ENCODE measurements at places on chromosomes 6 and 20.
A peak's percentile ranks its signal among the peaks of the same experiment; 100 is the strongest.

DNA sequence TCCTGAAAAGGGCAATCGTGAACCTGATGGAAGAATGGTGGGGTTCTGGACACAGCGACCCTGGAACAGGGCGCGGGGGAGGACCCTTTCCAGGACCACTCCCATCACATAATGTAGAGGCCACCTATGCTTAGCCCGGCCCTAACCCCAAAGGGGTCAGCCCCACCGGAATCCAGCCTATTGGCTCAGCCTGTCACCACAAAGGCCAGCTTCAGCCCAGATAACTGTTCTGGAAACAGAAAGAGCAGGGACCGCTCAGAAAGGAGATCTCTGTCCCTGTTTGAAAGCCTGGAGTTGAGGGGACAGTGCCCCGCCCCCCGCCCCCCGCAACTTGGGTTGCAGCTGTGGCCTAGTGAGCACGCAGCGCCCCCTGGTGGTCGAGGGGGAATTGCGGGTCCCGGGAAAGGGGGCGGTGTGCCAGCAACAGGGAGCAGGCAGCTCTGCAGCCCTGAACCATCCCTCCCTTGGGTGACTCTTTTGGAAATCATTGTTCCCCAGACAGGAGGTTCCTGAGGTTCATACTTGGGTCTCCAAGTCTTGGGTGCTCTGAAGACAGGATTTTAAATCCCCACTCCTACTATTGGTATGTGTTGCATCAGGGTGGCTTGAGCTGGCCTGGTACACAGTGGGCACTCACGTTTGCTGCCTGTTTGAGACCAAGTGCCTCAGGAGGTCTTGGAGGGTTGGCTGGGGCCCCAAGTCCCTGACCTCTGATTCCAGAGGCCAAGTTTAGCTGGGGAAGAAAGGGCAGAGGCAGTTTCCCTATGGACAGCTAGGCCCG is 1.5 kb downstream of the SIGLEC1 start:
- peak; percentile 62 for DNase-seq

GRCh38 chr20:63309261-63310071 is 16.5 kb downstream of the COL20A1 start:
- peak; percentile 24 for DNase-seq

- DNase-seq, result no peak
These were observed 15.1 kb upstream of the LAMP5 start for GRCh38 chr20:9499126-9499899.

- DNase-seq, result no peak
These were observed 270 bp downstream of the PLEKHG1 start for GRCh38 chr6:150600010-150600300.

DNA sequence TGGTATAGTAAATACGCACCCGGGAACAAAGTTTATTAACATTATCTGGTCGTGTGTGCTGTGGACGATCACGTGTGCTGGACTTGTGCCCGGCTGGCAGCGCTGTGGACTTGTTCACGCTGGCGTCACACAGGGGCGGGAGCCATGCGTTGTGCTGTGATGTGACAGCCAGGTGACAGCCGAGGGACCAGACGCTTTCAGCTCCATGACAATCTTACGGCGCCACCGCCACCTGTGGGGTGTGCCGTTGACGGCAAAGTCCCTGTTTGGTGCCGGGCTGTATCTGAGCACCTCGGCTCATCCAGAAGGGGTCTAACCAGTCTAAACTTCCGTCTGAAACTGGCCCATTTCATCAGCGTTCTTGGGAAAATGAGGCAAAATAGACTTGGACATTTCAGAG is 25.2 kb downstream of the DLL1 start:
- DNase-seq, result no peak

- peak; percentile 96 for DNase-seq
These were observed 2.1 kb downstream of the SOX12 start for GRCh38 chr20:327186-328026.

GRCh38 chr6:105785066-105785811 is 300.9 kb upstream of the PRDM1 start:
- no peak for DNase-seq

DNA sequence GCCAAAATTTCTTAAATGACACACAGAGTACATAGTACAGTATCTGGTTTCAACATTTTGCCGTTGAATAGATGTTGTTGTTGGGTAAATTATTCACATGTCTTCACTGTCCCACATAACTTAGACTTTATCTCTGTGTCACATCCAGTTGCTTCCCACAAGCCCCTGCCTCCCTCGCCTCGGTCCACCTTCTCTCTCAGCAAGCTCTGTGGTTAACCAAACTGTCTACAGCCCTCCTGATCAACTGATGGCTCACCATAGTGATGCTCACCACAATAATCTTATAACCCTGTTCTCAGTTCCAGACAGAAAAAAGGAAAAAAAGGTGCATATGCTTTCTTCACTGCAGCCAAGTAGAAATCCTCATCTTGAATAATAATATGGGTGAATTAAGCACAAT is 23.0 kb downstream of the IL17F start:
- no peak for DNase-seq

- peak; percentile 27 for DNase-seq
These were observed 33.8 kb upstream of the AIG1 start for GRCh38 chr6:143026696-143027449.

- DNase-seq, result no peak
These were observed 68.0 kb downstream of the CYB5R4 start for GRCh38 chr6:83927470-83927869.

DNA sequence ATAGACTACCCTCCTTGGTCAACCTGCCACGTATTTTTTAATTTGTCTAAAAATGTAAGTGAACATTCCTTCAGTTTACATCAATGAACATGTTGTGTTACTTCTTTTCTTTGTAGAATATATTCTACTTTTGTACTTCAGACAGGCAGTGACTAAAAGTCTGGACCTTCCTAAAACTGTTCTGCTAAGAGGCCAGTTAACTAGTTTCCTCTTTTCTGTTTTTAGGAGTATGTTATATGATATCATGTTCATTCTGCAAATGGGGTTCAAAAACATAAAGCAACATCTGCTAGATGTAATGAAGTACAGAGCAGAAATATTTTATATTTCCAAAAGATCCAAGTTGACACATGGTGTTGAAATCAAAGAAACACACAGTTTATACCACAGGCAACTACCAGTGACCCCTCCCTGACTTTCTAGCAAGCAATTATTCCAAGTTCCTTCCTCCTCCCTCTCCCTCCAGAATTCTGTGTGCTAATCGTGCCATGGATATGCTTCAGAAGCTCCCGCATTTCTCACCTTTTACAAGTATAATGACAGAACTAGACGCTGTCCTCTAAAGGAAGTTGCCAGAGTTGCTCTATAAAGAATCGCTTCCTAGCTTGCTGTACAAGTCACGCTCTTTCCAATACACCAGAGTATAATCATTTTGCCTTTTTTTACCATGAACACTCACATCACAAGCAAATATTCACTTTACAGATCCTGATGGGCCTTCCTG is 64.7 kb downstream of the ARHGAP18 start:
- no peak for DNase-seq

- DNase-seq, result no peak
These were observed 21.7 kb downstream of the PHACTR2 start for GRCh38 chr6:143699430-143699825.

GRCh38 chr20:49701916-49702315 is 11.8 kb downstream of the B4GALT5 start:
- DNase-seq, result no peak

GRCh38 chr20:25355011-25355595 is 35.5 kb downstream of the ABHD12 start:
- DNase-seq, result no peak

- DNase-seq, result no peak
These were observed 137.4 kb upstream of the RNF24 start for GRCh38 chr20:4152696-4153235.

DNA sequence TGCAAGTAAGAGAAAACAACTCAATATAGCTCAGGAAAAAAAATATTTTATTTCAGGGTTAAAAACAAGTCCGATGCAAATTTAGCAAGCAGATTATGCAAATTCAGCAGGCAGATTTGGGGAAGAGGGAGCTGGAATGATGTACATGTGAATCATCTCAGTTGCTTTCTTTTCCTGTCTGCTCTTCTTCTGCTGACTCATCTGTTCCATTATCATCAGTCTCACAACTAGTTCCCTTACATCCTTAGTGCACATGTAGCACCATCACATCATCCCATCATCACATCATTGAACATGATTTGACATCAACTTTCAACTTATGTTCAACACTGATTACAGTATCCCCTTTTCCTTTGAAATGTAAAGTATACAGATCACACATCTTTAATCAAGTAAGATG is 11.5 kb upstream of the DEFB113 start:
- no peak for DNase-seq

GRCh38 chr20:53898556-53898931 is 171.8 kb downstream of the BCAS1 start:
- DNase-seq, result no peak

GRCh38 chr6:30836431-30836866 is 47.9 kb upstream of the DDR1 start:
- peak; percentile 78 for DNase-seq

- DNase-seq, result no peak
These were observed 15.0 kb upstream of the AKIRIN2 start for GRCh38 chr6:87716928-87717614.

- no peak for DNase-seq
These were observed 54.4 kb downstream of the PRND start for GRCh38 chr20:4776079-4776630.

DNA sequence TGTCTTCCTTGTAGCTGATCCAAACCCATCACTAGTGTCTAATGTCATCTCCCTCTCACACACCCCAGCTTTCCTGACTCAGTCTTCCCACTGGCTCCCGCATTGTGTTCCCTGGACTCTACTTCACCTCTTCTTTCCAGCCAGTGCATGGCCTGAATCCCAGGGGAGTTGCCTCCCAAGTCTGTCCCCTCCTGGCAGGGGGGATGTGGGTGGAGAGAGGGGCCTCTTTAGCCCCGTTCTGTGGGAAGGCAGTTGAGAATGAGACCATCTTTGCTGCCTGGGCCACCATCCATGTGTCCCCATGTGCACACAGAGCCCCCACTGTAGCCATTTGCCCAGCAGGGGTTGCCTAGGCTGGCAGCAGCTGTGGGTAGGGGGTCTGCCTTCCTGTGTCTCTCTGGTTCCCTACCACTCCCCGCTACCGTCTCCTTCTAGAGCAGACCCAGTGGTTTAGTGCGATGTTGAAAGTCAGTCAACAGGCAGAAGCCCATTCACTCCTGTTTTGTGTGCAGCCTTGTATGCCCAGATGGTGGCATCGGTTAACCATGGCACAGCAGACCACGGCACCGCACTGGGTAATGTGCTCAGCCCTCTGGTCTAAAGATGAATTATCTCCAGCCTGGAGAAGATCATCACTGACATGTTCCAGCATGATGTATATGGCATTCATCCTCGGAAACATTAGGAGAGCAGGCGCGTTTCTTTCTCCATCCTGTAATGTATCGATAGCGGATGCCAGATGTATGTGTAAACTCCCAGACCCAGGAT is 178.8 kb upstream of the SNX9 start:
- DNase-seq, result peak; percentile 57

- DNase-seq, result no peak
These were observed 73.2 kb downstream of the TRMT6 start for GRCh38 chr20:5877128-5877527.

DNA sequence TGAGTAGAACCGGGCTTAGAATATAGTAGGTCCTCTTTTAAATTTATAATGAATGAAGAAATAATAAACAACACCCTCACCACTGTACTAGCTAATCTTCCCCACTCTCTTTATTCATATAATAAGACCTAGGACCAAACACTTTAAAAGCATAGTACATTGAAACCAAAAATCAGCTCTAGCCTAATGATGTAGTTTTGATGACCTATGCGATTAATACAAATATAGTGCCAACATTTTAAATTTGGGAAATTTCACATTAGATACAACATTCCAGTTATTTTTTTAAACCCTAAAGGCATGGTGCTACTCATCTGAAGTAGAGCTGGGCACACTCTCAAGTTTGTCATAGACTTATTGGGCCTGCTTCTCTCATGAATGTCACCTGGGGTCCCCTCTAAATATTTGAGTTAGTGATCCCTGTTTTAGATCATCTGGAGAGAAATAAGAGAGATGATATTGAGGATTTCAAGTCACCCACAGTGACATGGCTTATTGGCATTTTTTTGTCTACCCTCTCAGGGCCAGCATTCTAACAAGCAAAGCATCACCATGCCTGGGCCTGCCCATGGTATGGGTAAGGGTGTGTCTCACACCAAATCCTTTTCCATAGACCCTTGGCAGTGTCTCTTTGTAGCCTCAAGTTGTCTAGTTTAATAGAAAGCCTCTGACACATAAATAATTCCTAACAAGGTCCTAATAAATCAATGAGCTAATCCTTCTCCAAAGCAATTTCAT is 319.8 kb downstream of the HIVEP2 start:
- DNase-seq, result no peak

- peak; percentile 12 for DNase-seq
These were observed 385.7 kb upstream of the MMS22L start for GRCh38 chr6:97668716-97669115.

- peak; percentile 49 for DNase-seq
These were observed 153.5 kb upstream of the DST start for GRCh38 chr6:56796196-56796532.

Data from fibroblast of skin of scalp (primary cell).